Activated CD4-positive, alpha-beta T cell treated with anti-CD3 and anti-CD28 coated beads, Interleukin-2, amount 50 U/mL, for 4 hours (primary cell): ENCODE measurements at places on chromosomes 7 and 10.

DNA sequence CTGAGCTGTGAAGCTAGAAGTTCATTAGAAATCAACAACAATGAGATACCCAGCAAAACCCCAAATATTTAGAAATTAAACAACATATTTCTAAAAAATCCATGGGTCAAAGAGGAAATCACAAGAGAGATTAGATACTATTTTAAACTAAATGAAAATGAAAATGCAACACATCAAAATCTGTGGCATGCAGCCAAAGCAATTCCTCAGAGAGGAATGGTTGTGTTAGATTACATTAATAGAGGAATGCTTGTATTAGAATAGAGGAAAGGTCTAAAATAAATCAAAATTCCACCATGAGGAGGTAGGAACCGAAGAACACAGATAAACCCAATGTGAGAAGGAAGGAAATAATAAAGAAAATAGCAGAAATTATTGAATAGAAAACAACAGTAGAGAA is 642.1 kb upstream of the GALNT17 start:
- DNase-seq, result no peak

DNA sequence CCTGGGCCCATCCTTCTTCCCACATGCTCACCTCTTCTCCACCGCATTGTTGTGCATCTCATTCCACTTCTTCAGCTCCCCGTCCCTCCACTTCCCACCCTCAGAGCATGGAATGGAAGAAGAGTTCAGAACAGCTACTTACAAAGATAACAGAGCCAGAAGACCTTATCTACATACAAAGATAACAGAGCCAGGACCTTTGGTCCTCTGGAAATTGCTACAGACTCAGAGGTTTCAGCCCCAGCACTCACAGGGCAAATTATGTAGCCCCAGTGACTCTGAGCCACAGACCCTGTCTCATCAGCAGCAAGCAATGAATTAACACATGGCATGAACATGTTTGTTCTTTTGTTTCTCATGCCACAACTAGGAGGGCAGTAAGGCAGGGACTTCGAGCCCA is 28.7 kb upstream of the SLC29A3 start:
- DNase-seq, result no peak

DNA sequence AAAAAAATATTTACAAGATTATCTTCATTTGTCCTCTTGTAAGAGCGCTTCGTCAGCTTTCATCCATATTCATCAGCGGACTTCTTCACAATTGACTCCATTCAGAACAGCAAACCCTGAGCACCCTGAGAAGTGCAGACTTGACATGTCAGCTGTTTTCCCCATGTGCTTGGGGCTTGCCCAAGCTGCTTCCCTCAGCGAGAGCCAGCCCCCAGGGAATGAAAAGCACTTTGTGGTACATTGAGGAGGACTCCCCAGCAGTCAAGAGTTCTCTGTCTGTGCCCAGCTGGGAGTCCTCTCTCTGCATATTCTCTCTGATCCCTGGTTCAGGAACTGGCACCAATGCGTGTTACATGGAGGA is 22.7 kb downstream of the HKDC1 start:
- DNase-seq, result no peak

DNA sequence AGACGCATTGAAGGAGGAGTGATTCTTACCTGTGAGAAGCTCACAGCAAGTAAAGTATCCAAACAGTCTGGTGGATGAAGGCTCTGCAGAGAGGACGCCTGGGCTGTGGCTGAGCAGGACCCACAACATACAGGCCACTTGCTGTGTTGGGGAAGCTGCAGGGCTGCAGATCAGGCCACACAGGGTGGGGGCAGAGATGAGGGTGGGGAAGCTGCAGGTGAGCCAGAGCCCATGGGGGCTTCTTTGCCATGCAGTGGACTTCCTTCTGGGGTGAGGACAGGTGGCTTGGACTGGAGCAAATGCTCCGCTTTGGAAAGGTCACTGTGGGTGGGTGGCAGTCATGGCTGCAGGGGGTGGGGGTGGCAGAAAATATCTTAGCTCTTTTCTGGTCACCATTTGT is 214.8 kb downstream of the GLRX3 start:
- DNase-seq, result no peak

- peak; percentile 64 for DNase-seq
Measured at GRCh38 chr7:157339777-157340677, 3.2 kb downstream of the DNAJB6 start.

- DNase-seq, result no peak
Measured at GRCh38 chr10:84084342-84084741, 55.0 kb upstream of the GHITM start.

DNA sequence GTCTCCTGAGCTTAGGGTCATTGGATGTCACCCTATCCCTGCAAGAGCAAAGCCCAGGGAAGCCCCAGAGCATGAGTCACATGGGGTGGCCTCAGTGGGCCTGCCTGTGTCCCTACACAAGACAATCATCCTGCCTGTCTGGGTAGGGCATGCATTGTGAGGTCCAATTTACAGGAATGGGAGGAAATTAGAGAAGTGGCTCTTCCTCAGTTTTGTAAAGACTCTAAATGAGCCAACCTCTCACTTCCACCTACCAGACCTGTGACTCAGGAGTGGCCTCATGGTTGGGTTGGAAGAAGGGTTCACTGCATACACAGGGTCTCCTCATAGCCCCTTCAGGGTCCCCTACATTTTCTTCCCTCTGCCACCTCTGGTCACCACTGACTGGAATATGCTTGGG is 43.6 kb upstream of the SMNDC1 start:
- no peak for DNase-seq

- DNase-seq, result peak; percentile 71
Measured at GRCh38 chr10:62818426-62819011, 2.4 kb upstream of the EGR2 start.

GRCh38 chr7:691361-692045 is 35.0 kb upstream of the DNAAF5 start:
- no peak for DNase-seq

GRCh38 chr7:103577059-103577458 is 131.1 kb upstream of the SLC26A5 start:
- no peak for DNase-seq

DNA sequence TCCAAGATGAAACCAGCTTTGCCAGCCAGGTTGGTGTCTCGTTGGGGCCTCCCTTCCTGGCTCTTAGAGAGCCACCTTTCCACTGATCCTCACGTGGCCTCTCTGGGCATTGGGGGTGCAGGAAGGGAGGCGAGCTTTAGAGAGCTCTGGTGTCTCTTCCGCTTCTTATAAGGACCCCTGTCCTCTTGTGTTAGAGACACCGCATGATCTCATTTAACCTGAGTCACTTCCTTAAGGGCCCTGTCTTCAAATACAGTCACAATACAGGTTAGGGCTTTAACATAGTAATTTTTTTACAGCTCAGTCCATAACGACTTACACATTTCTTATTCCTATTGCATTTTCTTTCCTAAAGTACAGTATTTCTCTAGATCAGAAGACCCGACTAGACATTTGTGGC is 535.8 kb downstream of the SDK1 start:
- DNase-seq, result no peak
